ENCODE measurements at places on chromosomes 1 and 21.

GRCh38 chr1:45960930-45961715 is 157.7 kb downstream of the MAST2 start:
- no peak for DNase-seq

GRCh38 chr1:116824631-116825206 is 70.5 kb downstream of the CD2 start:
- DNase-seq = no peak

DNA sequence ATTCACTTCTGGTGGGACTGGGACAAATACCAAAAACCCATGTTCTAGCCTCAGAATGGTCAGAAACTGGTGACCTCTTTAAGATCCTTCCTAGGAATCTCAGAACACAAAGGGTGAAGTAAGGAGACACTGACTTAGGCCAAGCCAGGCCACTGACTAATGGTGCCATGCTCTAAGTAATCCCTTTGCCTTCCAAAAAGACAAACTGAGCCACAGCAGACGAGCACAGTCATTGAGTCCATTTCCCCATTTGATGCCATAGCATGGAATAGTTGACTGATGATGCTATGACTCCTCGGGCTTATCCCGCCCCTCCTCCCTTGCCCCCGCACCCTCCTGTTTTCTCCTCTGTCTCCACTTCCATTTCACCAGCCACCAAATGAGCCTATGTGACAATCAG is 145.8 kb upstream of the ZNF648 start:
- no peak for DNase-seq

DNA sequence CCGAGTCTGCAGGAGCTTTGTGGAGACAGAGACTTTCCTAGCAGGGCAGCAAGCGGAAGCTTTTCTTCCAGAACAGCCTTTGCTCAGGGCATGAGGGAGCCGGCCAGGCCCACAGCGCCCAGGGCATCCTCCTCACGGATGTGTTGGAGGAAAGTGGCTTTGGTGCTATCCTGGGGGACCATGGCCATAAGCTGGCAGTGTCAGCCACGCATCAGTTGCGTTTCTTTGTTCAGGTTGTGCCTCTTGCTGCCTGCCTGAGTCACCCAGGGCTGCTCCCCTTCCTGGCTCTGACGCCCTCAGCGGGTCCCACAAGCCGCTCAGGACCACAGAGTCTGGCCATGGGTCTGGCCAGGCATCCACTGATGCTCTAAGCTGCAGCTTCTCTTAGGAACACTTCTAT is 39.6 kb upstream of the PRSS38 start:
- DNase-seq = no peak

DNA sequence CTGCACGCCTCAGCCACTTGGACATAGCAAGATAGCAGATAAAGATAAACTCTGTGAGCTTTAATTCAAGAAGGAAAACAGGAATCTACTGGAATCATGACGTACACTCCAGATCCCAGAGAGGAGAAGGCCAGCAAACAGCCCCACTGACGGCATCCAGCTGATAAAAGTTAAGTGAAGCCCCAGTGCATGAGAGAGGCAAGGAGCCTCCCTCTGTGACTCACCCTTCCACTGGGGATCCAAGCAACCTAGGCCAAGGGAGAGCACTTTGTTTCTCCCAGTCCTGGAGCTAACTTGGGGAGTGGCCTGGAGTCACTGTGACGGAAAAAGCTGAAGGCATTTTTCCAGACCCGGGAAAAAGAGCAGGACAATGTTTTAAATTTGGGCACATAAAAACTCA is 270.0 kb downstream of the AKT3 start:
- DNase-seq = no peak

DNA sequence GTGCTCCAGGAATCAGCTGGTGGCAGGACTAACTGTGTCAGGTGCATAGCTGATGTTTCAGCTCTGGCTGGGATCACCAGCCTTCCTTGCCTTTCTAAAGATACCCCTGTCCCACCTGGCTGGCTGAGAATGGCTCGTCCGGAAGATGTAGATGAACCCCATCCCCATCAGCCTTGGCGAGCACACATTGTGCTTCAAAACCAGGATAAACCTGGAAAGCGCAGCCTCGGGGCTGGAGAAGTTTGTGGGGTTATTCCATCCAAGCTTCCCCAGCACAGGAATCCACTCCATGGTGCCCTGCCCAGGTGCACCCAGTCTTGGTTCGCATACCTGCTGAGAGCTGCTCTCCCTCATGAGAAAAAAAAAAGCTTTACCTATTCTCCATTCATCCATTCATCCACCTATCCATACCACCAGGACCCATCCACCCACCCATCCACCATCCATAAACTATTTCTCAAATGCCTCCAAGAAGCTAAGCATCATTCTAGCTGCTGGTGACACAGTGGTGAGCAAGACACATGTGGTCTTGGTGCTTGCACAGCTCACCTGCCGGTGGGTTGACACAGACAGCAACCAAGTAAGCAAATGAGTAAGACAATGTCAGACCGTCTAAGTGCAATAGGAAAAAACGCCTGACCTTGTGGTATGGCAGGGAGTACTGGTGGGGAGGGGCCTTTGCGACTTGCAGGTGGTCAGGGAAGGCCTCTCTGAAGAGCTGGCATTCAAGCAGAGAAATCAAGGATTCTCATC is 94.0 kb downstream of the DMRTB1 start:
- no peak for DNase-seq

- no peak for DNase-seq
Observed at GRCh38 chr1:63116016-63116415, 206.4 kb upstream of the FOXD3 start.

GRCh38 chr1:212970085-212970484 is 19.7 kb downstream of the VASH2 start:
- no peak for DNase-seq

DNA sequence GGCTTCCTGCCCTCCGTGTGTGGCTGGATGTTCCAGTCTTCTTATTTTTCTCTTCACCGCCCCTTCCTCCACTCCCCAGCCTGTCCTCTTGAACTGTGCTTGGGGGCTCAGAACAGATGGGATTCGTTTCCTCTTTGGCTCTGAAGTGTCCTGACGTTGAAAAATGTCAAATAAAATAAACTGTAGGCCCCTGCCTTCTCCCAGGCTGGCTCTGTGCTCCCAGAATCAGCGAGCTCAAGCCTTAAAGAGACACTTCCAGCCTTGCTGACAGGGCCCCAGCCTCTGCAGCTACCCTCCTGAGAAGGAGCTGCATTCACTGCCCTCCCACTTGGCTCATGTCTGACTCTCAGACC is 104.2 kb upstream of the IPO9 start:
- DNase-seq = no peak

DNA sequence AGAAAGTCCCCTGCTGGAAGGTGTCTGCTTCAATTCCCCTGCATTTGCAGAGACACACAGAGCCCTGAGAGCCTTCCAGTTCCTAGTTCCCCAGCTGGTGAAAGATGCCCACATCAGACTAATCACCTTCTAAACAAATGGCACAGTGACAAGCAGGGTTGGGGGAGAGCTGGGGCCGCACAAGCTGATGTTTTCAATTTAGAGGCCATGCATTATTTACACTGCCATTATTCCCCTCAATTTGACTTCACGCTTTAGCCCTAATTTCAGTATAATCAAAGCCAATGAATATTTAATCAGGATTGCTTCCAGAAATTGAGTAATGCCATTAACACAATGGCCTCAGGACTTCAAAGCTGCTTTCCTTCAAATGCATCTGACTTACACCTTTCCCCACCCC is 81.5 kb downstream of the BEND5 start:
- DNase-seq = no peak

DNA sequence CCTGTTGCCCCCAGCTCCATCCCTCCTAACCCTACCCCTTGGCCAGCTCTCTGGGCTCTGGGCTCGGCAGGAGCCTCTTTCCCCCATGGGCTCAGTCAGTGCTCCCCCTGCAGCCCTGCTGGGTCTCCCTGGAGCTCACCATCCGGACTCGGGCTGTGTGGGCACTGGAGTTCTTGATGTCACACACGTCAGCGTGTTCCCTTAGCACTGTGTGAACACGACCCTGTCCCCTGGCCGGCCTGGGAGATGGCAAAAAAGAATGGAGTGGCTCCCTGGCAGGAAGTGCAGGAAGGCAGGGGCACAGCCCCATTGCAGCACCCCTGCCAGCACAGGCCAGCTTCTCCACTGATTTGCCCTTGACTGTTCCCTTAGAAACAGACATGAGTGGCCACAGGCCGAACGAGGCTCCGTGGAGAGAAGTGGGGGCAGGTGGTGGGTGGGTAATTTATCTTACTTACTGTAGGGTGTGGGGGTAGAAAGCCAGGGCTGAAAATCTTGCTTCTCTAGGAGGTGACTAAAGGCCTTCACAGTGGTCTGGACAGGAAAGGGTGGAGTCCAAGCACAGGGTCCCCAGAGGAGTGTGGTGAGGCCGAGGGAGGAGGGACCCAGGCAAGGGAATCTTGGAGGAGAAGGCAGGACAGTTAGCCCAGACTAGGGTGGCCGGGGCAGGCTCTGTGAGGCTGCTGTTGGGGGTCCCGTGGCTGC is 381.7 kb upstream of the VAMP3 start:
- DNase-seq = no peak

GRCh38 chr1:71660411-71660810 is 579.6 kb upstream of the ZRANB2 start:
- DNase-seq = no peak

- no peak for DNase-seq
Observed at GRCh38 chr1:174407665-174408064, 40.1 kb upstream of the GPR52 start.

DNA sequence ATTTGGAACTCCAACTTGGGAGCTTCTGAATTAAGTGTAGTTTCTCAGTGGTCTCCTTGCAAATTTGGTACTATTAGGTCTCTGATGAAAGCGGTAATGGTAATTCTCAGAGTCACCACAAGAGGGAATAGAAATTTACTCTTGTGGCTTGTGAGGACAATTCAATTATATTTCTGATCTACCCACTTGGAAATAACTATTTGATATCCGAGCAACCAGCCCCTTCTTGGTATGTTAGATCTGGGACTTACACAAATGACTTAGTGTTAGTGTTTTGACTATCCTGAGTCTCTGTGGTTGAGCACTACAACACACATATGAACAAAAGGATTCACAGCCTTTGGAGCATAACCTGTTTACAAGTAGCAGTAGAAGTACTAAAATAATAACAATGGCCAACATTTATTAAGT is 68.1 kb downstream of the RPS6KA1 start:
- no peak for DNase-seq

DNA sequence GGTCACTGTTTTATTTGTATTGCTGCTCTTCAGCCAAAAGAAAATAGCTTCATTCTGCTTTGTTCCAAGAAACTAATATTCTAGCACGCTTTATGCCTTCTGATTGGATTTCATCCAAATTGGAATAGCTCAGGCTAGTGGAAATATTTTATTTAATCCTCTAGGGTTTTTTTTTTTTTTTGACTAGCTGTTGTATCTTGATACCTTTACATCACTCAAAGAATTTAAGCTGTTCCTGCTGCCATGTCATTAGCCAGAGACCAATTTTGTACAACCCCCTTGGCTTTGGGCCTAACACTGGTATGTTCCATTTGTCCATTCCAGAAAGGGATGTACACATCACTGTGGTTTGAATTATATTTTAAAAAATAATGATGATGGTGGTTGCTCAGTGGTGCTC is 103.0 kb downstream of the DISC1 start:
- no peak for DNase-seq
